ENCODE measurements at places on chromosomes 5 and 9.
A peak's percentile ranks its signal among the peaks of the same experiment; 100 is the strongest.

DNA sequence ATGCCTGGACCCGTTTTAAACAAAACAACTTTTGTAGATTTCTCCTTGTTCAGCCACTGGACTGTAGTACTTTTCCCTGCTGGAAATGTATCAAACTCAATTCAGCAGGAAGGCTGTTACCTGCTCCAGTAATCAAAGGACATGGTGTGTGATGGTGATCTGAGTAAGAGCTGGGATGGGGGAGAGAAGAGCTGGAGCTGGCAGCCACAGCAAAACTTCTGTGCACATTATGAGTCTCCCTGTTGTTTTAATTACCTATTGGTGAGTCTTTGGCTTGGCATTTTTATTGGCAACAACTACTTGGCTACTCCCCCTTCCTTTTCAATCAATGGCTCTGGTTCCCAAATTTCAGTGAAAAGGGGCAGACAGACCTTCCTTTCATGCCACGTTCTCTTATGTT, 9.7 kb downstream of the NREP start:
- no peak for DNase-seq

DNA sequence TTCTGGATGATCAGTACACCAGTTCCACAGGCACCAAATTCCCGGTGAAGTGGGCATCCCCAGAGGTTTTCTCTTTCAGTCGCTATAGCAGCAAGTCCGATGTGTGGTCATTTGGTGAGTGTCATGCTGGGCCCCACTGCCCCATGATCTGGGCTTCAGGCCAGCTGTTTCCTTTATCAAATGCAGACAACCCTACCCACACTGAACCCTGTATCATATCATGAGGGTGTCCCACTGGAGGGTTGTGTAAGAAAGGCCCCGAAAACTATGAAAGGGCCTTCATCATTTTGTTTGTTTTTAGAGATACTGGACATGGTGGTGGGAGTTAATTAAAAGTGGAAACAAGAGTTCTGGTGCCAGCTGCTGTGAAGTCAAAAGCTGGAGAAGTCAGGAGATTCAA, 20.0 kb upstream of the CYFIP2 start:
- DNase-seq, result no peak

DNA sequence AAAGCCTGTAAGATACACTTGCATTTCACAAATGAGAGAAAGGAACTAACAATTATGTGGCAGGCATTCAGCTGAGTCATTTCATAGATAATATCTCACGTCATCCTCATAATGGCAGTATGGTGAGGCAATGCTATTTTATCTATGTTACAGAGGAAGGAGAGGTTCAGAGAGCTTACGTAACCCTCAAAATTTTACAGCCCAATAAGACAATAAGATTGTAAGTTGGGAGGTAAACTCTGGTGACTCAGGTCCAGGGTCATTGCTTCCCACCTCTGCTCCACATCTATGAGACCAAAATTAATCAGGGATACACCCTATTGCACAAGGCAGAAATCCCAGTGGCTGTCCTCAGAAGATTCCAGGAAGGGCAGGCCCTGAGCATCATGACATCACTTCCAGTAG, 309.7 kb downstream of the NSG2 start:
- DNase-seq, result no peak

- peak; percentile 50 for DNase-seq
Observed at GRCh38 chr9:109894921-109895758, 115.1 kb downstream of the PALM2AKAP2 start.

GRCh38 chr5:178990491-178990890, 4.6 kb downstream of the GRM6 start:
- DNase-seq, result no peak

- no peak for DNase-seq
Observed at GRCh38 chr9:106277966-106278365, 583.6 kb downstream of the TMEM38B start.

GRCh38 chr5:61680247-61680646, 348.2 kb downstream of the ZSWIM6 start:
- no peak for DNase-seq

- no peak for DNase-seq
Observed at GRCh38 chr9:93181672-93182435, 2.1 kb upstream of the WNK2 start.

- DNase-seq, result no peak
Observed at GRCh38 chr9:107650995-107651394, 161.4 kb upstream of the KLF4 start.

- DNase-seq, result no peak
Observed at GRCh38 chr5:109479260-109479860, 69.6 kb upstream of the PJA2 start.

- DNase-seq, result no peak
Observed at GRCh38 chr9:127524373-127524772, 73.1 kb downstream of the LRSAM1 start.

DNA sequence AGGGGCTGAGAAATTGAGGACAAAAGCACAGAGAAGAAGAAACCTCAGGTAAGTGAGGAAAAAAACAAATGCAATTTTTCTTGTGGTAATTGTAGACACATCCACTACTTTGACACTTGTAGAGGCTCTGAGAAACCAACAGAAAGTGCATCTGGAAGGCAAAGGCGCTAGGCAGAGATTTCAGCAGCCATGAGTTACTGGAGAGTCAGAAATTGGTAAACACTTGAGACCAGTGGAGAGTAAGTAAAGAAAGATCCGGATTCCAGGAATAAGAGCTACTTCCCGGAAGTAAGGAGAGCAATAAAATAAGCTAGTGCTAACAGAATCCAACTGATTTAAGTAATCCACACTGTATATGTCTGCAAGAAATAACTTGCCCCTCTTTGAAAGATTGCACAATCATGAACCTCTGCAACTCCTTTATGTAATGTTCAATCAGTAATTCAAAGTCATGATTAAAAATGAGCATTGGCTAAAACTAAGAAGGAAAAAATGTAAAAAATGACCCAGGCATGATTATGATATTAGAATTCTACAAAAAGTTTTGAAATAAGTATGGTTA, 382.1 kb downstream of the CDH18 start:
- DNase-seq, result no peak

DNA sequence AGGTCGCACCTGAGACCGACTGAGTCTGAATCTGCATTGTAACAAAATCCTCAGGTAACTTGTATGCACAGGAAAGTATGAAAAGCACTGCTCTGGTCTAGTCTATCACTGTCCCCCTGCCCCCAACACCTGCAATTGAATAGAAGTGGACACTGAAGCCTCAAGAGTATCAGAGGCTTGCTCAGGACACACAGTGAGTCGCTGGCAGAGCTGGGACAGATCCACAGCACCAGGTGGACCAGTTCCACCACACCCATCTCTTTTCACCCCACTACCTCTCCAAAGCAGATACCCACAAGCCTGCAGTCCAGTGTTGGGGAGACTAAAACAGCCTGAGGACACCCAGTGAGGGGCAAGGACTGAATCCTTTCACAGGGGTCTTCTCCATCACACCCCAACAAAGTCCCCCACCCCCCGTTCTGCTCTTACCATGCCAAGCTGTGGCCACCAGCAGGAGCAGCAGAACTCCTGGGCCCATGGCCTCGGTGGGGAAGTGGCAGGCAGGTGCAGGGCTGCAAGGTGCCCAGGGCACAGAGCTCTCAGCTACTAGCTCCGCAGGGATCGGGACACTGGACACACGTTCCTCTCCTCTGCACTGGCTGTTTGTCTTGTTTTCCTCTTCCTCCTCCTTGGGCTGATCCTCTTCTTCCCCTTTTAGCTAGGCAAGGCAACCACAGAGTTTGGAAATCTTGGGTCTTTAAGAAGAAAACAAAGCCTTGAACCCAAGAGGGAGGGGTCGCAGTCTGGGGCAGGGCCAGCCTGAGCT, at the start of gene CSF1R:
Gene CSF1R (minus strand): TSS at position 605 of the 766 bp plus-strand sequence. CDS start 127 bp downstream, at position 478.
- no peak for DNase-seq

- DNase-seq, result no peak
Observed at GRCh38 chr5:148437249-148437648, 53.5 kb downstream of the FBXO38 start.

DNA sequence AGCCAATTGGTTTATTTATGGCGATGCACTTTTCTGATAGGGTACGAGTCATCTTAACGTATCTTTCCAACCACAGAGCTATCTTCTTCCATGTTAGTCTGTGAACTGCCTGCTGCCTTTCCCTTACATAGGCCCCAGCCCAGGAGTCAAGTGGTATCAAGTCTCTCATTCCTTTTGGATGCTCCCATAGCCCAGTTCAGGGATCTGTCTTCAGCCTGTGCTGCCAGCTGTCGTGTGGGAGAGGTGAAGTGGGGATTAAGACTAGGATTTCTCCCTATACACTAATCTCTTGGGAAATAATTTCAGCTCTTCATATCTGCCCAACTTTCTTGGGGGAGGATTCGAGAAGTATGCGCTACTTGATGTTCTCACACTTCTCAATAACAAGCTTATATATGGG, 475.7 kb downstream of the EBF1 start:
- no peak for DNase-seq

DNA sequence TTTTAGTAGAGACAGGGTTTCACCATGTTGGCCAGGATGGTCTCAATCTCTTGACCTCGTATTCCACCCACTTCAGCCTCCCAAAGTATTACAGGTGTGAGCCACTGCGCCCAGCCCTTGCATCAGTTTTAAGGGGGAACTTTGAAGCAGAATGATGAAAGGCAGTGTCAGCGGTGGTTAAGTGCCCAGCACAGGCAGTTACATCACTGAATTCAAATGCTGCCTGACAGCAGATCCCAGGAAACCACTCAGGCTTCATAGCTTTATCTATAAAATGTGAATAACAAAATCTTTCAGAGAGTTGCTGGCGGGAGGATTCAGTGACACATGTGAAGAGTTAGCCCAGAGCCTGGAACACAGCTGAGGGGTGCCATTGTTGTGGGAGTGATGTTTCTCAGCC, 26.5 kb downstream of the FGF1 start:
- DNase-seq, result no peak

- no peak for DNase-seq
Observed at GRCh38 chr5:93307557-93307956, 273.5 kb downstream of the NR2F1-AS1 start.

DNA sequence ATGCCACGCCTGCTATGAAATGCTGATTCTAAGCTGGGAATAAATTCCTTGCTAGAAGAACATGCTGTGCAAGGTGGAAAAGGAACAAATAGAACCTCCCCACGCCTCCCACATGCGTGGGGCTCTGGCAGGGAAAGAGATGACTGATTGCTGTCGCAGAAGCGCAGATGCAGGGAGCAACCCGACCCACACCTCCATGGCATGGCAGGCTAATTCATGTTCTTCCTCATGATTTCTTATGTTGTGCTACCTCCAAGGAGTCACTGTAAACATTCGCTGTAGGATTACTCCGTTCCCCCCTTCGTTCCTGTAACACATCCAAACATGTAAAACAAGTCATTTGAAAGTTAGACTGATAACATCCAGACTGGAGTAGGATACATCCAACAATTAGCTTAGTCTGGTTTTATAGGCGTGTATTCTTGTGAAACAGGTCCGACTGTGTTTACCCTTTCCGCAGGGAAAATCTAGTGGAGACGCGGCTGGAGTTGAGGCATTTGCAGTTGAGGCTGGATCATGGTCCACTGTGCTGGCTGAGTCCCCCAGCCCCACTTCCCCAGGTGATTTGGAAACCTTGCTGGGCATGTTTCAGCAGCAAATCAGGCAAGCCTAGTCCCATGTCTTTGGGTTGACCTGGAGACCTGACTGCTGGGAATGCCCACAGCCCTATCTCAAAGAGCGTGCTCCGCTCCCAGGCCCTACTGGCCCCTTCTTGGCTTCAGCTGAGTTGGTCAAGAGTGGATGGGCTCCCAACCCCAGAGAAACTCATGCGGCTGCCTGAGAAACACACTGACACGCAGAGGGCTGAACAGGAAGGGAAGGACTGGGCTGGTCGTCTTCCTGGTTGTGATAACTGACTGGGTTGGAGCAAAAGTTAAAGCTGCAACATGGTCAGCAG, 24.8 kb upstream of the ANKRD33B start:
- DNase-seq, result no peak

GRCh38 chr5:19706776-19707175, 281.2 kb downstream of the CDH18 start:
- DNase-seq, result no peak

DNA sequence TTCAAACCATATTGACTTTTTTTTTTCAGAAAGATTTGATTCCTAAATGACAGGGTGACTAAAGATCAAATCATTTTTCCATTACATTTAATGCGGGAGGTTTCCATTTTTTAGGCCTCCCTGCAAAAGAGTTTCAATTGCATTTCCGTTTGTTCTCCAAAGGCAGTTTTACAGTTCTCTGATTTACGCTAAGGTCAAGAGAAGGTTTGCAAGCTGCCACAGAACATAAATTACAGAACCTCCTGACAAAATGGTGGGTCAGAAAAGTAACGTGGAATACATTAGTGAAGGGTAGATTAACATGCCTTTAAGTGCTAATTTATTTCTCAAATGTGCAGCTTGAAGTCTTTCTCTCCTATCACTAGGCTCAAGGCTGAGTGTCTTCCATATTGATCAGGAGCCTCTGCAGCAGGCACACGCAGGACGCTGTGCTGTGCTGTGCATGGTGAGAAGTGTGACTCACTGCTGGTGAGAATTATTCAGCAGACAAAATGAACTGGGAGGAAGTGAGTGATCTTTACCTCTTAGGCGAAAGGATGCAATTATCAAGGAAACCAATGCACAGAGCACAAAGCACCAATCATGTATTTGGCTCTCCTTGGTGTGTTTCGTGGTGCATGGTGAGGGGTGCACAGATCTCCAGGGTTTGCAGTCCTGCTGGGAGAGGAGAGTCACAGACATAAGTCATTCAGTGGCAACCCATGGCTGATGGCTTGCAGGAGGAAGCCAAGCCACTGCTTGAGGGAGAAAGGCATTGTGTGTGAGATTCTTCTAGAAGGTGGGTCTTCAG, 136.3 kb downstream of the TENT4A start:
- no peak for DNase-seq

- peak; percentile 38 for DNase-seq
Observed at GRCh38 chr5:134576386-134577021, 51.0 kb downstream of the JADE2 start.

DNA sequence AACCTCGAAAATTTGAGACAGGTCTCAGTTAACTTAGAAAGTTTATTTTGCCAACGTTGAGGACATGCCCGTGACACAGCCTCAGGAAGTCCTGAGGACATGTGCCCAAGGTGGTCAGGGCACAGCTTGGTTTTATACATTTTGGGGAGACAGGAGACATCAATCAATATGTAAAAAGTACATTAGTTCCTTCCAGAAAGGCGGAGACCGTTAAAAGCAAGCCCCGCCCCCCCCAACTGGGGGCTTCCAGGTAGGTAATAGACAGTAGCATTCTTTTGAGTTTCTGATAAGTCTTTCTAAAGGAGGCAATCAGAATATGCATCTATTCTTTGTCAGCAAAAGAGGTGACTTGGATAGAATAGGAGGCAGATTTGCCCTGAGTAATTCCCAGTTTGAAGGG, 599 bp upstream of the MOCS2 start:
- no peak for DNase-seq

GRCh38 chr5:86404256-86404655, 213.5 kb upstream of the COX7C start:
- no peak for DNase-seq

DNA sequence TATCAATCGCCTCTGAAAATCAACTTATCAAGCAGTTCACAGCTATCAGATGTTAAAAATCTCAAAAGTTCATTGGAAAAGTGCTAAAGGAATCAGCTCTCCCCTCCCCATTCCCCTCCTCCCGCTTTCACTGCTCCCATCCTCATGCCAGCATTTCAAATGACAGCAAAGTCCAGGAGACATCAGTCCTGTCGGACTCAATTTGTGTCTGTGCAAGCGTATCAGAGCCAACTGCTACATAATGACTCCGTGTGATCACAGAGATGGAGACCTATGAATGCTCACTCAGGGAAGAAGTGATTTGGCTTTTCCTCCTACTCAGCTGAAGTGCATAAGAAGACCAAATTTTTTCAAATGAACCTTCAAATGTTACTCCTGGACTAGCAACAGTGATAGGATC, 937.2 kb upstream of the DMAC1 start:
- no peak for DNase-seq

Measured in aorta (tissue), 5 donors.